OCI-M1 (cell line): ENCODE measurements at places on chromosomes 16 and 17.
A peak's percentile ranks its signal among the peaks of the same experiment; 100 is the strongest.

- DNase-seq = no peak
Observed at GRCh38 chr17:50918071-50918932, 52.1 kb upstream of the TOB1 start.

DNA sequence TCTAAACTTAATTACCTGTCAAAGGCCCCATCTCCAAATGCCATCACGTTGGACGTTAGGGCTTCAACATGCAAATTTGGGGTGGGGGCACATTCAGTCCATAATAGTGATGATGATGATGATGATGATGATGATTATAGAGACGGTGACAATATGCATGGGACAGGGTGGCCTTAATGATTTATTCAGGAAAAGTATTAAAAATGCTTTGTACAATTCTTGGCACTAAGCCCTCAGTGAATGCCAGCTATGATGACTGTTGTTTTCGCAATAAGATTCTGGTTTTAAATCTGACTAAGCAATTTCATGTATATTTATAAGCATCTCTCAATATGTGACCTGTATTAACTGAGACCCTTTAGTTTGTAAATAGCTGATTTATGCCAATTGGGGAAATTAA lies 106.3 kb downstream of the C16orf95 start:
- DNase-seq = no peak

DNA sequence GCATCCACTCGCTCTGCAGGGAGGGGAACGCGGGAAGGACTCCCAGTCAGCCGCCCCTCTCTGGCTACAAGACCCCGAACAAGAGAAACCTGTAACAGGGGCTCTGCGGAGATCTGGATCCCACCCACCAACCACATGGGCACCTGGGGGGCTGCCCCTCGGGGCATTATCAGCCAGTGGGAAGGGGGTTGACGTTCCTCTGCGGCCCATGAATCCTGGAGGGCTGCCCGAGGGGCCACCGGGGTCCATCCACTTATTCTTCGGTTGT lies 1.8 kb upstream of the PCGF2 start:
- DNase-seq = no peak

GRCh38 chr17:50935221-50935995 lies 69.3 kb upstream of the TOB1 start:
- no peak for DNase-seq

- DNase-seq = no peak
Observed at GRCh38 chr17:64771980-64772844, 110.1 kb upstream of the SMURF2 start.

DNA sequence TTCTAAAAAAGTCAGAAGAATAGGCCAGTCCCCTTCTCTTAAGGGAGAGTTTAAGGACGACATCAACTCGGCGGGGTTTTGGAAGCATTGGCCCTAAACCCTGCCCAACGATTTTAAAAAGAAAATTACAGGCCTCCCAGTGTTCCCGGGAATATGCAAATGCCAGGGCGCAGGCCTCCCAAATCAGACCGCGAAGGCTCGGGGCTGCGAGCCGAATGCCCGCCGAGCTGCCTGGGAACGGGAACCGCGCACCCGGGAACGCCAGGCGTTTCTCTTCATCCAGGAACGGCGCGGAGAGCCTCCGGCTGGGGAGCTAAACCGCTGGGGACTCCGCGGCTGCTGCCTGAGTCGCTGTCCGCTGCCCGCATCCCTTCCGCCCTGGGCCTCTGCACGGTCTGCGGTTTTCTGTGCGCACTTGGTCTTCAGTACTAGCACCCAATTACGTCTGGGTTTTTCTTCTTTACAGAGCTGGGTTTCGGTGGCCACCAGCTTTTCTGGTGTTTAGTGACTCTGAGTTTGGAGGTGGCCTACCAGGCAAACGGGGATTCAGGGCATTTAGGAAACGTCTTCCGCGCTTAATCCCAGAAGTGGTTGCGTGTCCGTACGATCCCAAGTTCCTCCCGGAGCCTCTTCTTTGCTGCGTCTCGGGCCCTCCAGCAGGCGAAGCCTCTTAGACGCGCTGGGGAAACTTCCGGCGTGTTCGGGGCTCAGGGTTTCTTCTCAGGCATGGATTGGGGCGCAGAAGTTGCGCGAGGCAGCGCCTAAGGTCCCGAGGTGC lies 5.7 kb downstream of the IRX5 start:
- no peak for DNase-seq

- DNase-seq = peak; percentile 20
Observed at GRCh38 chr16:25063865-25064264, 47.7 kb upstream of the LCMT1 start.

DNA sequence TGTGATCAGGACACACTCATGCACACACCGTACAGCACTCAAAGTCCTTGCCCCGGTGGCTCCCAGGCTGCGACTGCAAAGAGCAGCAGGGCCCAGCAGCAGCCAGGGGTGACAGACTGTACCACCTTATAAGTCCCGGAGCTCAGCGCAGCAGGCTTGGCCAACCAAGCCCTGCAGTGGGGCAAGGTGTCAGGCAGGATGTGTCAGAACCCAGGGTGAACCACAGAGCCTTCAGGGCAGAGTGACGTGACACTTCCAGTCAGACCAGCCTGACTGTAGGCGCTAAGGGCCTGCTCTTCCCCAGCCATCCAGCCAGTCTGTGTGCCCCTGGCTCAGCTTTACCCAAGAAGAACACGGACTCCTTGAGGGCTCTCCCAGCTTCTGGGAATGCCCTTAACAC lies 204.1 kb downstream of the COPRS start:
- DNase-seq = no peak

DNA sequence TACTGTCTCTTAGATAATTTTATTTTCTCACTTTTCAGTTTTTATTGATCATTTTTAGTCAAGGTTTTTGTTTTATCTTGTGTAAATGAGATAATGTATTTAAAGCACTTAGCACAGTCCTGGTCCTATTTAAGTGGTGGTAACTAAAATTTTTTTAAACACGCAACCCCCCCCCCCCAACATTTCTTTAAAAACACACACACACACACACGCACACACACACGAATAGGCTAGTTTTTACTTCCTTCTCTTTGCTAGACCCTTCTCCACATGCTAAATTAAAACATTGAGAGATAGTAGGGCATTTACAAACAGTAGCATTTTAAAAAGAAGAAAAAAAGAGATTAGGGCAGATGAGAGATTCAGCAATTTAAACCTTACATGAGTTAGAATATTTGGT lies 5.0 kb downstream of the NFATC3 start:
- DNase-seq = peak; percentile 78

GRCh38 chr16:84706856-84707255 lies 7.1 kb downstream of the USP10 start:
- DNase-seq = peak; percentile 10

DNA sequence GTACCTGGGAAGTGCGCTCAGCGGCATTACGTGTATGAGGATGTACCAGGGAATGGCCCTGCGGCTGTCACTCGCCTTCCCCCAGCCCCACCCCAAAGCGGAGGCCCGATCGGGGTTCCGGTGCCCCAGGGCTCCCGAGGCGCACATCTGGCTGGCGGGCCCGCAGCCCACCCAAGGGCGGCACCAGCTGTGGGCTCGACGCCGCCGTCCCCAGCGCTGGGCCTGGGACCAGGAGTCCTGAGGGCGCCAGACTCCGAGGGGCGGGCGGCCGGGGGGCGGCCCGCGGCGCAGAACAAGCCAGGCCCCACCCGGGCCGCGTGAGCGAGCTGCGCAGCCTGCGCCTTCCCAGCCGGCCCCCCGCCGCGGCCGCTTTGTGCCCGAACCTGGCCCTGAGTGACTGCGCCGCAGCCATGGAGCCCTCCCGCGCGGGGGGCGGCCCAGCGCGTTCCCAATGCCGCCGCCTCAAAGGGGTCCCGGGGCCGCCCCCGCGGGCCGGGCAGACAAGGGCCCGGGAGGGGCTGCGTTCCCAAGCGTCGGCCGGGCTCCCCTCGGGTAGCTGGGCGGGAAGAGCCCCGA lies 17.4 kb downstream of the ZNF423 start:
- no peak for DNase-seq

GRCh38 chr16:50396761-50397535 lies 28.2 kb upstream of the BRD7 start:
- no peak for DNase-seq

DNA sequence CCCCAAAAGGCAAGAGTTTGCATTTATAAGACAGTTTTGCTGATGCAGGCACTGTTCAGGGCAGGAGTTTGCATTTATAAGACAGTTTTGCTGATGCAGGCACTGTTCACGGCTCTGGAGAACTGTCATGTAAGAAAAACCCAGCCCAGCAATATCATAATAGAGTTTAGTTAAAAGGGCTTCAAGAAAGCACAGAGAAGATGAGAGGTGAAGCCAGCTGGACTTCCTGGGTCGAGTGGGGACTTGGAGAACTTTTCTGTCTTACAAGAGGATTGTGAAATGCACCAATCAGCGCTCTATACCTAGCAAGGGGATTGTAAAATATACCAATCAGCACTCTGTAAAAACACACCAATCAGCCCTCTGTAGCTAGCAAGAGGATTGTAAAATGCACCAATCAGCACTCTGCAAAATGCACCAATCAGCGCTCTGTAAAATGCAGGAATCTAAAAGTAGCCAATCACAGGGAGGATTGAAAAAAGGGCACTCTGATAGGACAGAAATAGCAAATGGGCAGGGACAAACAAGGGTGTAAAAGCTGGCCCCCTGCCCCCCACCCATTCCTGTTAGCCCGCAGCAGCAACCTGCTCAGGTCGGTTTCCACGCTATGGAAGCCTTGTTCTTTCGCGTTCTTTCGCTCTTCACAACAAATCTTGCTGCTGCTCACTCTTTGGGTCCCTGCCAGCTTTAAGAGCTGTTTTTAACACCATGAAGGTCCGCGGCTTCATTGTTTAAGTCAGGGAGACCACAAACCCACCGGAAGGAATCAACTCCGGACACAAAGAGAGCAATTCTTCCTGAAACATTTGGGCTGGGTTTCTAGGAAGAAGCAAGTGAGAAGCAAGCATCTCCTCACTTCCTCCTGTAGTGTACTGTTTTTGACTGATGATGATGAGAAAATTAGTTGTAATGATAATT lies 1.8 kb upstream of the CBX1 start:
- DNase-seq = peak; percentile 25

GRCh38 chr17:79944821-79945391 lies 90.8 kb downstream of the TBC1D16 start:
- no peak for DNase-seq

DNA sequence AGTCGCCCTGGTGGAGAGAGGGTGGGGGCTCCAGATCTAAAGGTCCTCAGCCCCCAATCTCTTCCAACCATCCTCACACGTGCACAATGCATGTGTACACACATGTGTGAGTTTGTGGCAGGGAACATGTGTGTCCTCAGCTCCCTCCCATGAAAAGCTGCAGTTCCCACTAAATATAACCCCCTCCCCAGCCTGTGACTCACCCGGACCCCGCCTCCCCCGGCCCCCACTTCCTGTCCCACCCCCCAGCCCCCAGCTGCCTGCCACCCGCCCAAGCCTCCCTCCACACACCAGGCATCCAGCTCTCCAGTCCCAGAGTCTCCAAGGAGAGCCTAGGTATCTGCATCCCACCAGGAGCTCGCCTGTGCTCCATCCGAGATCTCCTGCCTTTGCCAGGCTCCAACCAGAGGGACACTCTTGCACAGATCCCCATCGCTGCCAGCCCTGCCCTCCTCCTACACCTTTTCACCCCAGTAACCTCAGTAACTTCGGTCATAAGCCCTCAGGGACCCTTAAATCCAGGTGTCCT lies 3.9 kb downstream of the DLG4 start:
- peak; percentile 41 for DNase-seq

DNA sequence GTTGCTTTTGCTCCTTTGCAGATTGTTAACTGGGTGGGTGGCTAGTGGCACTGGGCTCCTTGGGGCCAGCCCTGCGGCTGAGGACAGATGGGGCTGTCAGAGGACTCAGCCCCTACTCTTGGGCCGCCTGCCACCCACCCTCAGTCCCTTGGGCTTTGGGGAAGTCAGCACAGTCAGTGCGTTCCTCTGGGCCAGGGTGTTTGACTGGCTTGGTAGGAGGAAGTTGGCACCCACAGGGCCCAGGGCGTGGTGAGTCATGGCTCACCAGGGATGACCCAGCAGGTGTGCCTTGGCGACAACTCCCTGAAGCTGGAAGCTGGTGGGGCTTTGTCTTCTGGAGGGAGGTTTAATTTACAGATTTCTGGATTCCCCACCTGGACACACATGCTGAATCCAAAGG lies 32.4 kb downstream of the HAPSTR1 start:
- no peak for DNase-seq

GRCh38 chr17:56897646-56898424 lies 16.0 kb downstream of the TRIM25 start:
- no peak for DNase-seq

DNA sequence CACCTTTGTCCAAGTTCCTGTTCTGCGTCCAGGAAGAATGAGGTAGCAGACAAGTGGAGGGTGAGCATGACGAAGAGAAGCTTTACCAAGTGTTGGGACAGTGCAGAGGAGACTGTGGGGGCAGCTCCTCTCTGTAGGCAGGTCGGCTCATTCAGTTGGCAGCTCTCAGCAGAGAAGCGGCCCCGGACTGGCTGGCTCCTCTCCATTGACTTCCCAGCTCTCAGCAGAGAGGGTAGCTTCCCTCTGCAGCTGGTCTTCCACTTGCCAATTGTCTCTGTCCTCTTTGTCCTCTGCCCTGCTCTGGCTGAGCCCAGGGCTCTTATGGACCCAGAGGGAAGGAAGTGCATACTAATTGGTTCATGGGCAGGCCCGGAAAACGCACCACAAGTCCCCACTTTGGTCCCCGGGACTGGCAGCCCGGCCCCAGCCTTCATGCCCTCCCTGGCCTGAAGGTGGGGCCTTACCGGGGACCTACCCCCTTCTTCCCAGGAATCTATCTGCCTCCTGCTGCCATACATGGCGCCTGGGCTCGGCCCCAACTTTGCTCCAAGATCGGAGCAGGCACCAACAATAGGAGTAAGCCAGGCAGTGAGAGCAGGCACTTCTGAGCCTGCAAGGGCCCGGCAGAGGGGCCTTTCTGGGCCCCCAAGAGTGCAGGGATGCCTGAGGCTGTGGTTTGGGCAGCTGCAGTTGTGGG lies 10.1 kb downstream of the KCTD5 start:
- DNase-seq = no peak

- DNase-seq = no peak
Observed at GRCh38 chr17:49968405-49969133, 421 bp upstream of the DLX4 start.
